ENCODE measurements at places on chromosomes 3 and 15.

GRCh38 chr3:97742036-97742435, 22.5 kb upstream of the ARL6 start:
- DNase-seq: no peak

GRCh38 chr3:63478990-63479660, 173.3 kb upstream of the SNTN start:
- no peak for DNase-seq

- no peak for DNase-seq
These were observed 268.0 kb downstream of the LPP start for GRCh38 chr3:188421836-188422540.

DNA sequence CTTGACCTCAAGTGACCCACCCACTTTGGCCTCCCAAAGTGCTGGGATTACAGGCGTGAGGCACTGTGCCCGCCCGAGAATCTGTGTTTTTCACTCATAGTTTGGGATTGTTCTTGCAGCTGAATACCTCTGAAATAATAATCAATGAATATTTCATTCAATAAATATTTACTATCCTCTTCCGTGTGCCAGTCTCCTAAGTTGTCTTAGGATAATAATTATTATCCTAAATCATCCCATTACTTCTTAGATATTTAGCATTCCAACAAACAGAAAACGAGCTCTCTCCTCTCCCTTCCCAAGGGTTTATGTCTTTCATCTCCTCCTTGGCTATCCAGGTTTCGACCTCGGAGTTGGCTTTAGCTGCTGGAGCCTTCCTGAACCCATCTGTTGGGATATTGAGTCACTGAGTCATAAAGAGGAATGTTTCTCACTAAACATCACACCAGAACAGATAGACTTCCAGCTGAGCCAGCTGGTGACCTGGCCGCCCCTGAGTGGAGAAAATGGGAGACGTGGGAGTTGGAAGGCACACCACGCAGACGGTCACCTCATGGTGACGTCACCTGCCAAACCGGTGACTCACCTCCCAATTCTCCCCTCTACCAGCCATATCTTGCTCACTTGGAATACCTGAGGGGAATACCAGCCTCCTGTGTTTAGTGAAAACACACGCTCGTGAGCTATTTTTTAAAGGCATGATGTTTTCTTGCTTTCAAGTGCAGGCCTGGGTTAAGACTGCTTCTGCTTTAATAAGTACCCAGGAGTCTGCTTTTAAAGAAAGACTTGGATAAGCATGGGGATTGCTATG, 43.9 kb downstream of the BHLHE40 start:
- DNase-seq: peak; percentile 98

DNA sequence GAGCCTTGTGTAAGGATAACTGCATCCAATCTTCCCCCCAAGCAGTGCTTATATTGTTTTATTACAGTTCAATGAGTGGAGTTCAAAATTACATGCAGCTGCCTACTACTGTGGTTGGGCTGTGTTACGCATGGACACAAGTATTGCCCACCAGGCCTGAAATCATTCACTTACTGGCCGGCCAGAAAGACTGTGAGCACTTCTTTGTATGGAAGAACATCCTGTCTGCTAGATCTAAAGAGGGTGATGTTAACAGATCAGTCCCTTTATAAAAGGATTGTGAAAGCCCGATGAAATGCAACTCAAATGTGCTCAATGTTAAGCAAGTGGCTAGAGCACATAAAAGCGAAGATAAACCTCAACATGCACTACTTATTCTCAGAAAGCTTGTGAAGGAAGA, 132.5 kb downstream of the FOXP1 start:
- DNase-seq: no peak

GRCh38 chr3:123096126-123096525, 29.3 kb downstream of the PDIA5 start:
- DNase-seq: no peak

DNA sequence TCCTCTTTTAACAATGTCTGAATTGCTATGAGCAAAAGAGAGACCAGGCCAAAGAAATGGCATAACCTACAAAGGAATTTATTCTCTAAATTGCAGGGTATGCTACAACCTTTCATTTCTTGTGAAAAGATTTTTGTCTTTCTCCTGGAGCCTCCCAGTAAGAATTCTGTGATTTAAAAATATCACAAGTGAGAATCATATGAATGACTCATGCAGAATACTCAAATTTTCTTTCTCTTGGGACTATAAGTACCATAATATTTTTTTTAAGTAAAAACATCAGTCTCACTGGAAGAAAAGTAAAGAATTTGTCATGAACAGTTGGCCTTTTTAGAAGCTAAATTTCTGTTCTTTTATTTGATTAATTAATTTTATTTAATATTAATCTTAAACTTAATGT, 26.3 kb downstream of the SYNPR start:
- no peak for DNase-seq

DNA sequence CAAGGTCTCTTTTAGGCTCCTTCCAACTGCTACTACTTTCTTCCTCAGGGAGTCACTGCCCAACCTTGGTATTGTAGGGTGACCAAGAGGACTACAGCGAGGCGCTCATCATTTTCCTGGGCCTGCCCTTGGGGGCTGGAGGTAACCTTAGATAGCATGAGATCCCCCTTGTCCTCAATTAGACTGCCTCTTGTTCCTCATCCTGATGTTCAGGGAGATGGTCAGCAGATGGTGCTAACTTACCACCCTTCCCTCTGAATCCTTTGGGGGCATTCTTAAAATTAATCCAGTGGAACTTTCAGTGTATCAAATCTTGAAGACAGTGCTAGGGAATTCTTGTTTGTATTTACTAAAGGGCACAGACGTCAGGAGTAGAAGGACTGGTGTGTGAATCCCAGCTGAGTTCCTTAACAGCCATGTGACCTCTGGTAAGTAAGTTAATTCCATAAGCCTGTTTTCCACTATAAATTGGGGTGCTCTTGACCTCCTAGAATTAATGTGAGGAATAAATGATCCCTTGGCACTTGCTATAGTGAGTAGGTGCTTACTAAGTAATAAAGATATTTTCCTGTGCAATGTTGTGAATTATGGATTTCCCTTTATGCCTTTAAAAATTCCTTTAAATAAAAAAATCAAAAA, 4.1 kb upstream of the CLPX start:
- peak; percentile 80 for DNase-seq

GRCh38 chr3:123361071-123361470, 87.8 kb downstream of the ADCY5 start:
- DNase-seq: no peak

DNA sequence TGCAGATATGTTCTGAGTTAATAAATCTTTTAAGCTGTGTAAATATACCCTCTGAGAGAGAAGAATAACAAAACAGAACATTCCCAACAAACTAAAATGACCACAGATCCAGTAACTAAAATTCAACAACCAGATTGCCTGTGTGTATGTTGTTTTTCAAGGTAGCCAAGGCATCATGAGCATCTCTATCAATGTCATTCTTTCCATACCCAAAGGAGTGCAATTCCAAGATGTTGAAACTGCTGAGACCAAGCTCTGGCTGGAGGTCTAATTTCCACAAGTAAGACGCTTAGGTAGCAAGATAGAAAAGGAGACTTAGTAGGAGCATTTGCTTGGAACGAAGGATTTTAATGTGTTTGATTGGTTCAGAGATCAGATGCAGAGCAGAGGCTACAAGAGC, 276.3 kb downstream of the RBMS3 start:
- DNase-seq: no peak

- DNase-seq: no peak
These were observed 18.8 kb downstream of the TIMMDC1 start for GRCh38 chr3:119517112-119517511.

DNA sequence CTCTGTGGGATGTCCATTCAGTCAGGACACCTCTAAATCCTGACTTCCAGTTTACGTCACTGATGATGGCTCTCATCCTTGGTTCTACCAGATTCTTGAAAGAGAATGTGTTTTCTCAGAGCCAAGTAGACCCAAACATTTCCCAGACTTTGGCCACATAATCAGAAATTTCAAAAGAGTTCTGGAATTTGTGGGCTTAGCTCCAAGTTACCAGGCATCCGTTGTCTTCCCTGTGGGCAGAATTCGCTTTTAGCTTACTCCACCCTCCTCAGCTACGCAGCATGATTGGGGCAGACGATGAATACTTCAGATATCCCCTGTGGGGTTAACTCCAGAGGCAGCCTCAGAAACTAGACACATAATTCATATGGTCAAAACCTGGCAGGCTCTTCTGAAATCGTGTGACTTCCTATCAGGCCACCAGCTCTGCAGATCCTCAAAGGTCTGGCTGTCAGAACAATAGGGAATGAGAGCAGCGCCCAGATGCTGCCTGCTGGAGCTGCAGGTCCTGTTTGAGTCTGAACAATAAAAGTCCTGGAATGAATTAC, 30.6 kb downstream of the CRTC3 start:
- DNase-seq: peak; percentile 99

DNA sequence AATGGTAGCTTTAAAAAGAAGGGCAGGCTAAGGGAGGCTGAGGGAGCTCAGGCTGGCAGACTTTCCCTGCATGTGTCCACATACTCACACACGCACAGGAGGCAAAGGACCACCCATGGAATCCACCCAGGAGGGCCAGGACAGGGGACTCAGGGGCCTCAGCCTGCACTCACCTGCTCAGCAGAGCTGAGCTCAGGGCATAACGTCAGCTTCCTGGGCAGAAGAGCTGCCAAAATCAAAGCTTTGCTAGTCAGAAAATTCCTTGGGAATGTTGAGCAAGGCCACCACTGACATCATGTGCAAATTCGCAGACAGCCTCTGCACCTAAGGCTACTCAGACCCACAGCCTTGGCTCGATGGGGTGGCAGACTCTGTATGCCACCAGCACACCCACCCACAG, 16.4 kb upstream of the ALAS1 start:
- peak; percentile 78 for DNase-seq

DNA sequence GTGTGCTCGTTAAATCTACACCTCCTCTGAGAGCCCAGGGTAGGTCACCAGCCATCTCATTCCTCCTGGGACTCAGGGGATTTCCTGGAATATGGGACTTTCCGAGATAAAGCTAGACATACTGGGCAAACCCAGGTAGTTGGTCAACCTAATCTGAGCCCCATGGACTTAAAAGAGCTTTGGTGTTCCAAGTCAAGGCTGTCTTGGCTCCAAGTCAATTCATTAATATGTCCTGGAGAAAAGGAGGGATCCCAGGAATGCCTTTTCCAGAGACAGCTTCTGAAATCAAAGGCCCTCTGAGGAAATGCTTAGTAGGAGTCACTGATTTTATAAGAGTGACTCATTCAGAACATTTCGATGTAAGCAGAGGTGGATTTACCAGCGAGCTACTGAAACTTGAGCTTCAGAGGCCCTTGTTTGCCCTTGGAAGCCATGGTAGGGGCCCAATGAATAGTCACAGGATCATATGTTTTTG, 137.3 kb upstream of the UBE2E1 start:
- DNase-seq: peak; percentile 86

- peak; percentile 50 for DNase-seq
These were observed 532.8 kb downstream of the FOXP1 start for GRCh38 chr3:71050538-71051258.

DNA sequence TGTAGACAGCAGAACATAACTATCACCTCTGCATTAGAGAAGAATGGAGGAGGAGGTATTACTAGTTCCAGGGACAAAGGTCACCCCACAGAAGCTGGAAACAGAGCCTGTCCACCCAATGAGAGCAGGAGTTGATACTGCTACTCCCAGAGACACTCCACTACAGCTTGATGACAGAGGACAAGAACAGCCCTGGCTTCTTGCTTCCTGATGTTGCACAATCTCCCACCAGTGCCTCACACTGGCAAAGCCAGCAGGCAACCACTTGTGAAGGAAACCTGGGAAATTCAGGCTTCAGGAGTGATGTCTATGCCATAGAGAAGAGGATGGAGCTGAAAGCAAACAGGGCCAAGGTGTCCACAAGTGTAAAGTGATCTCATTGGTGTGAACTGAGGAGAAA, 78.0 kb upstream of the POU1F1 start:
- peak; percentile 8 for DNase-seq

DNA sequence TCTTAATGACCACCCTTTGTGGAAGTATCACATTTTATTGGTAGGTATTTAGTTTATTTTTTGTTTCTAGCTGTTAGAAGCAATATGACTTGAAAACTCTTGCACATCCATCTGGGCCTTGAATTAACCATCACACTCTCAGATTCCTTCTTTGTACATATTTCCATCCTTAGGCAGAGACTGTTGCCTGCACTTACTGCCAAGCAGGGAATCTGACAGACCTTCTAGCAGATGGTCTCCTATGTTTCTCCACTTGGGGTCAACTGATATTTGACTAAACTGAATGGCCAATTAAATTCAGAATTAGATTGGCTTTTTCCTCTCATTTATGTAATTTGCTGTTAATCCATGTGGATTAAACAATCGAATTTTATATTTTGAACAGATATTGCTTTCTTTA, 324.9 kb upstream of the TGFBR2 start:
- DNase-seq: no peak

DNA sequence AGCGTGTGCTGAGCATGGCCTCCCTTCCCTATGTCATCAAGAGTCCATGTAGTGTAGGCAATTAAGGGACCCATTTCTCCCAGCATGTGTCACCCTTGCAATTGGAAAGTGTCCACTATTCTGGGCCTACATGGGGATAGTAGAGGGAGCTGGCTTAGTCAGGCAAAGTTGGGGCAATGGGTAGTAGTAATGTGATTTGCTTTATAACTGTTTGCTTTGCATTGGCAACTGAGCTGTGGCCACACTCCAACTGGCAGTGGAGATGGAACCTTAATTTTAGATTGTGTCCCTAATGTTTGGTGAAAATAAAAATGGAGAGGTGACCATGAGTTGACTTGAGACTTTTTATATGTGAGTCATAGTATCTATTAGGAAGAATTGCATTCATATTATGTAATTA, 97.7 kb upstream of the SAMMSON start:
- no peak for DNase-seq
